ENCODE measurements at places on chromosomes 6 and 20. TPM values are rescaled to one million over a fixed set of nuclear protein-coding genes. Genes with fewer than 3 reads are reported as not detected.

DNA sequence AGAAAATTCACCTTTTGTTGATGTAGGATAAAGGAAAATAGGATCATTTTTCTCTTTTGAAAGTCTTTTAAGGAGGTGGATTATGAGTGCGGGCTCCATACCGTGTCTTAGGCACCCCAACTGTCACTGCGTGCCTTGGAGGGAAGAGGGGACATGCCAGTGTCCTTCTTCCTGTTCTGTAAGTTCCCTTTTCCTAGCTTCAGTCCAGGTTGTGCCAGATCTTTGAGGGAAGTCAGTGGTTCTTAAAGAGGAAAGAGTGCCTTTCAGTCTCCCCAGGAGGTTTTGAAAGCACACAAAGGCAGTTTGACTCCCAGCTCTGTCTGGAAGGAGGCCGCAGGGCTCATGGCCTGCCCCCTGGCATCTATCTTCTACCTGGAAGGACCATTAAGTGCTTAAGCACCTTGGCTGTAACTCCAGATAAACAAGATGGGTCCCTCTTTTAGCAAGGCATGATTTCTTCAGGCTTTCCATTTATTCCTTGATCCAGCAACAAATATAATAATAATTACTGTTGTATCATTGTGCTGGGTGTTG lies 13.0 kb downstream of the EFCAB8 start:
- no peak for DNase-seq

DNA sequence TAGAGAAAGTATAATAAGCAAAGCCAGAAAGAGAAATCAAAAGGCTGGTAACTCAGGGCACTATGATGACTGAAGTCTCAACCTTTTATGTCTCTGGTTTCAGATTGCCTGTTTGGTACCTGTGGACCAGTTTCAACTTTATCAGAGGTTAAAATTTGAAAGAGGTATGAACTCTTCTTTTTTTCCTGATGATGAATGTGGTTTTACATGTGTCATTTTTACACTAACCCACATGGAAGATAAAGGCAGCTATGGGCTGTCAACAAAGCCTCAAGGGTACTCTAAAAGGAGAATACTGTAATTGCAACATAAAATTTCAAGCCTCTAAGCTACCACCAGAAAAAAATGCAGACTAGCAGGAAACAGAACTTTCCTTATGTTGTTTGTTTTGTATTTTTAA lies 52.4 kb downstream of the RNF144B start:
- no peak for DNase-seq

- DNase-seq, result no peak
Observed at GRCh38 chr6:66623050-66623449, 916.0 kb upstream of the EYS start.

C6orf120 gene
- 25.6 TPM for polyA plus RNA-seq
